Neuronal stem cell (in vitro differentiated cells): ENCODE measurements at places on chromosomes 16 and 17.

DNA sequence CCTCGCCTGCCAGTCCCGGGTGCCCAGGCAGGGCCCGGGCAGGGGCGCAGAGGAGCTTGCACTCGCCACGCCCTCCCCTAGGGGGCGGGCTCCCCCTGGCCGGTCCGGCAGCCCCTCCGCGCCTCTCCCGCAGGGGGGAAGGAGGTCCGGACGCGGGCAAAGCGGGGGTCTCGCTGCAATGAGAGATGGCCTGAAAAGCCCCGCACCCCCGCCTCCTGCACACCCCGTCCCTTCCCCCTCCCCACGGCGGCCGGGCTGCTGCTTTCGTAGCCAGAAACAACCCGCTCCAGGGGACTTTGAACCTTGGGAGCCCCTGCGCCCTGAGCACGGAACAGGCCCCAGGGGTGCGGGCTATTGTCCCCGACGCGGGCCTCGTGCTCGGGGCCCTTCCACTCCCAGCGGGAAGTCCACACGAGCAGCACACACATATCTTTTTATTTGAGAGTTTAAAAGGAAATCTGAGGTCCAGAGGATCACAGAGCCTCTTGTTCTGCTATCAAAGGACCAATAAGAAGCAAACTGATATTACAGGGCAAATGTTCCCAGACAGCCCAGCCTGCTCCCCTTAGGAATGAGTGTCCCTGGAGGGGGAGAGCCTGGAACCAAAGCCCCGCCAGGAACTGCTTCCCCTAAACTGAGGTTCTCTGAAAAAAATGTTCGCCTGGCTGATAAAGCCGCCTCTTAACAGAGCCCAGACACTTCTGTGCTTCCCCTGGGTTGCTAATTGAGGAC lies 5.8 kb upstream of the CBX4 start:
- no peak for DNase-seq

GRCh38 chr16:70526403-70526802 lies 2.8 kb downstream of the SF3B3 start:
- DNase-seq: no peak

DNA sequence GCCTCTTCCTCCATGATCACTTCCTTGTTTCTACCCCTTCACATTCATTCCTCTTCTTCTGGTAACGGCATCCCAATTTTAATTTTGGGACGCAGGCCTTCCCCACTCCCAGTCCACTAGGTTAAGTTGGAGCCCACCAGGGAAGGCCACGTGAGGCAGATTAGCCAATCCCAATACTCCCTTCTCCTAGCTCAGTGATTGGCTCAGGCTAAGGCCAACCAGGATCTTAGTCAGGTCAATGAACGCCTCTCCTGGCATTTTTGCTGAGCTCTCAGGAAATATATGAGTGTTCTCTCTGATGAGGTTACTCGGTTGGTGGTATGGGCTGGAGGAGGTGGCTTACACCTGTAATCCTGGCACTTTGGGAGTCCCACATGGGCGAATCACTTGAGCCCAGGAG lies 15.4 kb downstream of the SEZ6L2 start:
- no peak for DNase-seq

GRCh38 chr17:72472106-72472505 lies 351.3 kb downstream of the SOX9 start:
- no peak for DNase-seq

GRCh38 chr17:75036643-75037268 lies 10.0 kb downstream of the ATP5PD start:
- no peak for DNase-seq

DNA sequence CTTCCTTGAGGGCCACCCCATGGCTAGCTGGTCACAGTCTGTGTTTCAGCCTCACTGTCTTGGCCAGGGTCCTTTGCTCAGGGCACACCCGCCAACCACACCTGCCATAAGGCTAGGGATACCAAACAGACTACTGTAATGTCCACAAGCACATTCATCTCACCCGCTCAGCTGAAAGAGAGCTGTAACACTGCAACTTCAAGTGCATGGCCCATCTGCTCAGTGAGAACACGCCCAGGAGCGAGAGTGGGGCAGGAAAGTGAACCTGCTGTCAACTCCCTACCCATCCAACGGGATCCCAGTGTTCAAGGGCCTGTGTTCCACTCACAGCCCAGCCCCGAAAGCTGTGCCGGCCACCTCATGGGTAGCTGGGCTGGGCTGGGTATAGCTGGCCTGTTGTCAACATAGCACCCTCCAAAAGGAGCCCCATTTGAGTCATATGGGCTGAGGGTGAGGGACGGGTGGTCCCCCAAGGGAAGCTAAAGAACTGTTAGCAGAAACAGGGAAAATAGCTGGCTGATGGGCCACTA lies 55.7 kb downstream of the SCNN1B start:
- DNase-seq: no peak
